Stimulated activated CD8-positive, alpha-beta memory T cell treated with anti-CD3 and anti-CD28 coated beads, Interleukin-12 subunit alpha, Interleukin-12 subunit beta, amount 100 ng/mL, for 1 hour (primary cell): ENCODE measurements at places on chromosomes 16 and 17.

DNA sequence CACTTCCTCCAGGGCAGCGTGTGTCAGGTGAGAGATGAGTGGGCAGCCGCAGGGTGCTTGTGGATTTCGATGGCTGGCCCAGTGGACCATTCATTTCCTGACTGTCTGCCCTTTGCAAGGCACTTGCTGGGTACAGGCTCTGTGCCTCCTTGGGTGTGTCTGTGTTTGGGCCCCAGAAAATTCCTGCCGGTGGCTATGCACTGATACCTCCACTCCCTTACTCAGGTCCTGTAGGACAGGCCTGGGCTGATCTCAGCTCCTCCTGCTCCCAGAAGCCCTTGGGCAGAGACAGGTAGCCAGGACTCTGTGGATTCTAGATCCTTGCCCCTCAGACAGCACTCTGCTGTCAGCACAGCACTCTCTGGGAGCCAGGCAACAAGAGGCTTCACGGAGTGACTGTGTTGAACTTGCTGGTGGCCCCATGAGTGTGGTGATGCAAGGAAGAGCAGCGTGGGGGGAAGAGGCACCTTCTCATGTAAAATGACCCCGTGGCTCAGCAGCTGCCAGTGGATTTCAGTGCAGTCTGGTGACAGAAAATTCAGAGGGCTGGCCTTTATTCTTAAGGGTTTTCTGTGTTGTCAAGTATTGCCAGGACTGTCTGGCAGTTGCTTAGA is 29.0 kb downstream of the PGS1 start:
- no peak for DNase-seq

DNA sequence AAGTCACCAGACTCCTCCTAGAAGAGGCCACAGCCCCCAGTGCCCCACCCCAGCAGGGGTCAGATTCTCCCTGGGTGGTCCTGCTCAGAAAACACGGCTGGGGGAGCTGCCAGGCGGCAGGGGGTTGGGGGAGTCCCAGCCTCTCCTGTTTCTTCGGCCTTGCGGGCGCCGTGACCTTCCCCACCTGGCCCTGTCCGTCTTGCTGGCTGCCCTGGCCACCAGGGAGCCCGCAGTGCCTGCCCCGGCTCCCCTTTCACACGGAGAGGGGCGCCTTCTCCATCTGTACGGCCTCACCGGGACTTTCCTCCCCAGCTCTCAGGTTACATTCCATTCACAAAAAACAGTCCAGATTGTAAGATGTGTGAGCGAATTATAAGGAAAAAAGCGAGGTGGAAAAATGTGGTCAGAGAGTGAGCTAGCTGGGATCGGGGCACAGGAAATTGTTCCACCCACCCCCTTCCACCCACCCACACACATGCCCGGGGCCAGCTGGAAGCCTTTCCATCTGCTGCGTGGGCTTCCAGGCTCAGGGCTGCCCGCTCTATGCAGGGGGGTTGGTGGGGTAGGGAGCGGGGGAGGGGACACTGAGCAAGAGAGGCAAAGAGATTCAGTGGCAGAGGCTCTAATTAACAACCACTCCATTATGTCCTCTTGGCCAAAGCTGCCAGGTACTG is 14.6 kb upstream of the CIBAR2 start:
- DNase-seq = no peak

- no peak for DNase-seq
These were observed 16.4 kb downstream of the PLCD3 start for GRCh38 chr17:45115871-45116270.

DNA sequence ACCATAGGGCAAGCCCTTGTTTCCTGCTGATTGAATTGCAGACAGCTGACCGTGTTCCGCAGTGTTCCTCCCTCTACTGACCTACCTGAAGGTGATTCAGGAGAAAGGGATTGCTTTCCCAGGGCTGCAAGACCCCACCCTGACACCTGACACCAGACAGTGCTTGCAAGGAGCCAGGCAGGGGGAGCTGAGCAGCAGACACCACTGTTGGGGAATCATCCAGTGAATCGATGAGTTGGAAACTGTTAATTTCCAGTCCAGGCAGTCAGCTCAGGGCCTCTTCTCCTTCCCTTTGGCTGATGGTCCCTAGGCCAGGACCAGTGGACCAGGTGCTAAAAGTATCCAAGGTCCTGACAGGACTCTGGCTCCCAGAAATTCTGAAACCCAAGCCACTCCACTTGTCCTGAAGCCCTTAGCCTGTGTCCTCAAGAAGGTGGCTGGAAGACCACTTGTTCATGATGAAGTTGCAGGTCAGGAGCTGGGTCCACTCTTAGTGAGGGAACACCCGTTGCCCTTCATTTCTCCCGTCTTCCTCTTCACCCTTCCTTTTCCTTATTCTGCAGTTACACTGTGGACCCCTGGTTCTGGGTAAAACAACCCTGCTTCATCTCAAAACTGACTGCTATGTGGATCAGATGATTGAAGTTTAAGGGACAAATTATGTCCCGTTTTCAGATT is 9.5 kb upstream of the UNK start:
- DNase-seq = no peak

- no peak for DNase-seq
These were observed 6.4 kb downstream of the C16orf86 start for GRCh38 chr16:67672739-67673662.

- no peak for DNase-seq
These were observed 31.8 kb downstream of the HNF1B start for GRCh38 chr17:37713028-37713431.
